ENCODE measurements at places on chromosomes 1 and 21.

DNA sequence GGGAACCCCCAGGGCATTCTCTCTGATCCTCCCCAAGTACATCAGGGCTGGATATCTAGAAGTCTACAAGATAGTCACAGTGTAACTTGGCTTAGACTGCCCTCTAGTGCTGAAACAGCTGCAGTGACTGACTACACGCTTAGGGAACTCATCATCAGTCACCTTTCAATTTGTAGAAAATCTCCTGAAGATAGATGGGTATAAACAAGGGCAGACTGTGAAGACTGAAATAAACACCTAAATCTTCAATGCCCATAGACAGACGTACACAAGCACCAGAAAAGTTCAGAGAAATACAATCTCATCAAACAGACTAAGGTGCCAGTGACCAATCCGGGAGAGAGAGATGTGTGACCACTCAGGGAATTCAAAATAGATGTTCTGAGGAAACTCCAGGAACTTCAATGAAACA lies 46.6 kb downstream of the PACC1 start:
- DNase-seq, result peak; percentile 35

DNA sequence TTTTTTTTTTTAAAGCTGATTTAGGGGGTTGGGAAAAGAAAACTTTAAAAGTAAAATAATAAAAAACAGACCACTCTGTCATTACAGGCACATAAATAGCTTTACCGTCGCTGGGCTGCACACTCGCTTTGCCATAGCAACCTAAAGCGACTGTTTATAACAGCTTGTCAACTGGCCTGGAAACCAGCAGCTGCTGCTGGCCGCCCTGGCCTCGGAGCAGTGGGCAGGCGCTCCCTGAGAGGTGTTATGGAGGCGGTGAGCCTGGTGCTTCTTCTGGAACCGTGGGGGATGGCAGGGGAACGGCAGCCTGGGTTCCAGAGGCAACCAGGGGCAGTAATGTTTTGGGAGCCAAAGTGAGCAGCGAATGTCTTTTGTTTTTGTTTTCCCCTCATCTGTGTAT lies 45.7 kb downstream of the ATP2B4 start:
- DNase-seq, result peak; percentile 69

GRCh38 chr1:96741335-96741734 lies 19.8 kb downstream of the PTBP2 start:
- no peak for DNase-seq

- DNase-seq, result no peak
Measured at GRCh38 chr21:16082038-16082816, 352.4 kb downstream of the USP25 start.

DNA sequence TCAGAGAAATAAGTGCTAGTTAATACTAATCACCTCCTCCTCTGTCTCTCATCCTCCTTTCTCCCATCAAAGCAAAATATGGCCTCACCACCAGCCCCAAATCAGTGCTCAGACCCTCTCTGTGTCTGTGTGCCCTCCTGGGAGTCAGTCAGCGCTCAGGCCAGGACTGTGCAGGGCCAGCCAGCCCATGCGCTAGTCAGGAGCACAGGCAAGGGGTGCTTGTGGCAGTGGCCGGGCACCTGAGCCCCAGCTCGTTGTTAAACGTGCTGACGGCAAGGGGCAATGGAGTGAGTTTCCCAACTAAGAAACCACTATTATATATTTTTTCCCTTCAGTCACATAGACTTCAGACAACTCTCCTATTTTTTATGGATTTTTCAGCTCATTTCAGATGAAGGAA lies 19.2 kb upstream of the PGD start:
- DNase-seq, result no peak

DNA sequence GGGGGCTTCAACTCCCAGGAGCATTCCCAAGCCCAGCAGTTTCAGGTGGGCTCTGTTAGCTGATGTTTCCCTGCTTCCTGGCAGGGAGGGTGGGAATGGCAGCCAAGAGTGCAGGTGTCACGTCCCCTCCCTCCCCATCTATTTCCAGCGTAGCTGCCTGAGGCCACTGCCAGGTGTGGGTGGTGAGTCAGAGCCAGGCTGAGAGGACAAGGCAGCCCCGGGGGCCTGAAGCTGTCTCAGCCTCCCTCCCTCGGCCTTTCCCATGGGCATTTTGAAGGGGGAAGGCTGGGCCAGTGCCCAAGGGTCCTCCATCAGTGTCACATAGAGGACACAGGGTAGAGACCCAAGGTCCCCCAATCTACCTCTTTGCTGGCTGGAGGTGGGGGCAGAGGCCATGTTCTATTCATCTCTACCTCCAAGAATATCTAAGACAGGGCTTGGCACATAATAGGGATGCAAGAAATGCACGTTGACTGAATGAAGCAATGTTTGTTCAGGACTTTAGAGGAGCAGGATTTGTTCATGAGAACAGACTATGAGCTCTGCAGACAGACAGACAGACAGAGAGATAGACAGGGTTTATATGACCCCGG lies 34.4 kb upstream of the ID3 start:
- DNase-seq, result no peak

DNA sequence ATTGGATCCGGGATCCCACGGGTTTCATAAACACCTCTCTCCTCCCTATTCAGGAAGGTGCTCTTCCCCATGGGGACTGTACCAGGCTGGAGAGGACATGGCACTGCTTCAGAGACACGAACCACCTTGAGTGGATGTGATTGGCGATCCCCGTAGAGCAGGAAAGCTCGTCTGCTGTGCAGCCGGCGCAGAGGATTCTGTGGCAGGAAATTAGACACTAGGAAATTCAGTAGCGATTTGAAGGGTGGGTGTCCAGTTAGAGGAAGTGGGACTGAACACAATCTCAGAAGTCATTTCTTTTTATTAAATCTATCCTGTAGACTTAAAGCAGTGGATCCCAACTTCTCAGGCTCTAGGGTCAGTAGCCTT lies 767 bp downstream of the PDIK1L start:
- DNase-seq, result no peak

DNA sequence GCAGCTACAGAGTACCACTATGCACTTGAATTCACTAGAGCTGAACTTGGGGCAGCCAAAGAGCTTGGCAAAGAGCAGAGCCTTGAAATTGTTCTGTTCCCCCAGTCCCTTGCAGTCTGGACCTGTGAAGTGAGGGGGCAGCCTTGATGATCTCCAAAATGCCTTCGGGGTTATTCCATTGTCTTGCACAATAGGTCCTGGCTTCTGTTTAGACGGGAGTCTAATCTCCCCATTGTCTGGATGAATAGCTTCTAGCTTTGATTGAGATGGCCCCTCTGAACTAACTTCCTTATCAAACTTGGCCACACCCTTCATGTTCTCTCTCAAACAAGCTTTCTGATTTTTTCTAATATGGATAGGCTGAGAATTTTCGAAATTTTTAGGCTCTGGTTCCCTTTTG lies 72.6 kb downstream of the PGM1 start:
- no peak for DNase-seq

DNA sequence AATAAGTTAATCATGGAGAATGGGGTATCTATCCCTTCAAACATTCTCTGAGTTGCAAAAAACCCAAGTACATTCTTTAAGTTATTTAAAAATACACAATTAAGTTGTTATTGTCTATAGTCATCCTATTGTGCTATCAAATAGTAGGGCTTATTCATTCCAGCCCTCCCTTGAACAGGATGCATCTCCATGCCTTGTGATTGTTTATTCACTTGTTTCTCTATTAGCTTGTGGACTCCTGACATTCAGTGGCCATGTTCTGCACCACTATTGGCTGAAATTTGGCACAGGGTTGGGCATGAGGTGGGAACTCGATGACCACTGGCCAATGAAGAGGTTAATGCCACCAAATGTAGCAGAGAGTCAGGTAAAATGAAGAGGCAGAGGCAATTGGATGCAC lies 272.8 kb downstream of the TNR start:
- no peak for DNase-seq

GRCh38 chr1:37752583-37753471 lies 12.1 kb downstream of the EPHA10 start:
- DNase-seq, result no peak

- DNase-seq, result no peak
Measured at GRCh38 chr1:117150316-117150715, 28.8 kb upstream of the TRIM45 start.

DNA sequence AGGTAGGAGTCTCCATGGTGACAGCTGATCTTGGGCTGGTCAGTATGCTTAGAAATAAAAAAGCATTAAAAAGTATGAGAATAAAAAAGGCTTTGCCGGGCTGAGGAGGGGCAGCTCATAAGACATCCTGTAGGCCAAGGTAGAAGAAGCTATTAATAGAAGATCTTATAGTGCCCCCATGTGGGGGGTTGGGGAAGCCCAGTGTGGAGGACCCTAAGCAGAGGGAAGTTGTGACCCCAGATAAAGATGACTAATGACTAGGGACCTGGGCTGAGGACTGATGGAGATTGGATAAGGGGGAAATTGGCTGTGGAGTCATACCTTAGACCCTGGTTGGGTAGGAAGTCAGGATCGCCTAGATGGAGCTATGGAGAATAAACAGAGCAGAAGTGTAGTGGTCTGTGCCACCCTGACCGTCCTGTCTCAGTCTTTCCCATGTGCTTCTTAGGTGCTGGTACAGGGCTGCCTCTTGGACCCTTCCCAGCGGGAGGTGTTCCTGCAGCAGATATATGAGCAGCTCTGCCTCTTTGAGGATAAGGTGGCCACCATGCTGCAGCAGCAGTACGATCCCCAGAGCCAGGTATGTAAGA lies 25.0 kb downstream of the SZT2 start:
- DNase-seq, result peak; percentile 44

GRCh38 chr1:18336801-18337200 lies 143.9 kb upstream of the KLHDC7A start:
- DNase-seq, result no peak

DNA sequence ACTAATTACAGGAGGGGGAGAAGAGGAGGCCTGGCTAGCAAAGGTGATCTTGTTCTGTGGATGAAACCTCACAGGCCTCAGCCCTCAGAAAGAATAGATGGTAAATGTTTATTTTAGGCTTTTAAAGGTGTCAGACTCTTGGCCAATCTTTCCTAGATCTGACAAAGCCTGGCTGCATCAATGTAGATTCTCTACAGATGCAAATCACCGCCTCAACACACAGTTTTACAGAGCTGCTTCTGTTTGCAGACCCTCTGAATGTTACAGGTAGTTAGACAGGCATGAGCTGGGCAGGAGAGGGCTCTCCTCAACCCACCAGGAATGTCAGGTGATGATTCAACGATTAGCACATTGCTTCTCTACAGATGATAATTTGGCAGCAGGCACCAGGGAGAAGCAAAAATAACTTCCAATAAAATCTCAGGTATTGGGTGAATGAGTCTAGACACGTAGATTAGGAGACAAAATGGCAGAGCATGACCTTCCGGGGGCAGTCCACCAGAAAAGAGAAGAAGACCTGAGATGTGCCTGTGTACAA lies 105.4 kb upstream of the VANGL1 start:
- DNase-seq, result no peak

GRCh38 chr21:29091033-29091432 lies 17.6 kb upstream of the CCT8 start:
- no peak for DNase-seq

DNA sequence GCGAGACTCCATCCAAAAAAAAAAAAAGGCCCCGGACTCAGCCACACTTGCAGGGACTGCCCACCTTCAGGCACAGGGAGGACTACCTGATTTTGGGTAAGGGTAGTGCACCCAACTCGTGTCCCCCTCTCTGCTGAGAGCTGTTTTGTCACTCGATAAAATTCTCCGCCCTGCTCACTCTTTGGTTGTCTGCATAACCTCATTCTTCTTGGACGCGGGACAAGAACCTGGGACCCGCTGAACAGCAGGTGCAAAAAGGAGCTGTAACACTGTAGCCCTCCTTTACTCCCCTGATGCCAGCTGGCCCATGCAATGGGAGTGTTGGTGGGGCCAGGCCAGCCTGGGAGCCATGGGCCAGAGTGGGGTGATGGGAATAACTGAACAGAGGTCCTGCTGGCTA lies 10.6 kb downstream of the S100B start:
- DNase-seq, result no peak

DNA sequence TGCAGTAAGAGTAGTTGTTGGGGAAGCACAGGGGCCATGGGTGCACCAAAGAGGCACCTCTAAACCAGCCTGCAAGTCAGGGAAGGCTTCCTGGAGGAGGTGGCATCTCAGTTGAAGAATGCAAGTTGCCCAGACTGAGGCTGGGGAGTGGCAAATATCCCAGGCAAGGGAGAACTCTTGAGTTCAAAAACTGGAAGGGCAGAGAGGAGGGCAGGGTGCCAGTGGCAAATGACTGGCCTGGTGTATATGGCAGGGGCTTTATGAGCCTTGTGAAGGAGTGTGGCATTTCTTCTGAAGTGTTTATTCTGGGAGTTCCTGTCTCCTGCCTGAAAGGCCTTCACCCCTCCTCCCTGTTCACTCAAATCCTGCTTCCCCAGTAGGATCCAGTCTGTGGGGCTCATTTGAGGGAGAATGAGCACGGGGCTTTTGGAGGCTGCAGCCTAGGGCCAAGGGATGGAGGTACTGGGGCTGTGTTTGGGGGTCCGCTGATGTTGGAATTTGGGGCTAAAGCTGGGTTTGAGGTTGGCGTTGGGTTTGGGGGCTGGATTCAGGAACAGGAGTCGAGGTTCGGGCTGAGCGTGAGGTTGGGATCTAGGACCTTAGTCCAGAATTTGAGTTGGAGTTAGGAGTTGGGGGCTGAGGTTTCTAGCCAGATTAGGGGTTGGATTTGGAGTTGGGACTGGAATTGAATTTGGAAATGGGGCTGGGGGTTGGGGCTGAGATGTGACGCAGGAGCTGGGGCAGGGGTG lies at the start of gene TMEM125:
TSS of gene TMEM125 (plus strand) at position 357 of the 749 bp plus-strand sequence. CDS start 2,740 bp downstream, outside the sequence.
- DNase-seq, result peak; percentile 3

DNA sequence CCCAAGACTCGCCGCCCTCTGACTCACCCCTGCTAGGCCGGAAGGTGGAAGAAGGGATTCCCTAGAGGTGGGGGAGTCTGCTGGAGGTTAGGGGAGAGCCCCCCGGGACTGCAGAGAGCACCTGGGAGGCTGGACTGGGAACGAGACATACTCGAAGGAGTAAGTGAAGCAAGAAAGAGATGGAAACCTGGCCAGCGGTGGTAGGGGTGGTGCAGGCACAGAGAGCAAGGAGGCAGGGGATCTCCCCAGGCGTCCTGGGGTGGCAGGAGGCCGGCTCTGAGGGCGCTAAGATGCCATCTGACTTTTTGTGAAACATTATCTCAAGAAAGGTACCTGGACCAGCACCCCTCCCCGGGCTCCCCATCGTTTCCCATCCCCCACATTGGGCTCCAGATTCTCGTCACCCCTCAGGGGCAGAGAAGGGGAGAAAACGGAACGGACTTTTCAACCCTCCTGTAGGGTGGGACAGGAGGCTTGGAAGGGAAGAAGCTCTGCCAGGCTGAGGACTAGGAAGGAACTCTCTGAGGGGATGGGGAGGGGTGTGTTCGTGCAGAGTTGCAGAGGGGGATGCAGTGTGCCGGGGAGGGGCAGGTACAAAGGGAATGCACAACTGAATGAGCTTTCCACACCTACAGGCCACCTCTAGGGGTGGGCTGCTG lies 708 bp downstream of the CHRNB2 start:
- no peak for DNase-seq

GRCh38 chr1:87137342-87137739 lies 191.3 kb upstream of the LMO4 start:
- no peak for DNase-seq

- DNase-seq, result no peak
Measured at GRCh38 chr1:4963251-4963650, 308.8 kb downstream of the AJAP1 start.
